ENCODE measurements at places on chromosomes 6 and 20. TPM values are rescaled to one million over a fixed set of nuclear protein-coding genes. Genes with fewer than 3 reads are reported as not detected.

Gene KHDRBS2
- total RNA-seq: not detected

Gene DEFB132
- total RNA-seq: not detected

Gene ERMARD
- 28.5 TPM for total RNA-seq

Gene SFTA2
- not detected for total RNA-seq

Gene BMP2
- total RNA-seq: 4.3 TPM

Gene ISM1
- 0.64 TPM for total RNA-seq

Gene MACROD2
- total RNA-seq: 1.6 TPM

Gene PTGIS
- 6.1 TPM for total RNA-seq

Gene SLC22A16
- not detected for total RNA-seq

Gene CCN6
- not detected for total RNA-seq

DNA sequence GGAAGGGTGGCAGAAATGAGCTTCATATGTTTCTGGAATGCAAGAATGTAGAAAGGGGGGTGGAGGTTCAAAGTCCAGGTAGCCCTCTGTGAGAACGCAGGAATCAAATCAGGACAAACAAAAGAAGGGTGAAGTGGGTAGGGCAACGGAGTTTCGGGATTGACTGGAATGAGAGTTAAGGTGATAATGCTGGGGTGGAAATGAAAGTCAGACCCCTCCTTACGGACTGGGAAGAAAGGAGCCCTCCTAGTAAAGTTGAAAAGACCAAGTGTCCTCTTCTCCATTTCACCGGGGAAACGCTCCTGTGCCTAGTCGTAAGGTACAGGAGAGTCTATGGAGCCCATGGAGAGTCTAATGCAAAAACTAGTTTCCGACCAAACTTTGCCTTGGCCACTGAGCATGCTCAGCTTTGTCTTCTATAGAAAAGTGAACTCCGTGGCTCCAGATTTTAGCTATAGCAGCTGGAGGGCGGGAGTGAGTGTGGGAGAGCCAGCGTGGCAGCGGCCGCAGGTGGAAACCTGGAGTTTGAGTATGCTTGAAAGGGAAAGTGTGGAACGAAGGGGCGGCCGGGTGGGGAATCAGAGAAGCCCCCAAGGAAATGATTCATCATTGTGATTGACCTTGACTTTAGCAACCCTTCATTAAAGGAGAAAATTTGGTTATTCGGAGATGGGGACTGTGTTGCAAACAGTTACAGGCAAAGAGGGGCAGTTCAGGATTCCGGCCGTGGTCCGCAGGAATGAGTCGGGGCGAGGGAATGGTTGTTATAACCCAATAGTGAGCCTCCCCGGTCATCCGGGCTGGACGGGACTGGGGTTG is 1.3 kb upstream of the LRRC1 start:
- DNase-seq: peak; percentile 55

DNA sequence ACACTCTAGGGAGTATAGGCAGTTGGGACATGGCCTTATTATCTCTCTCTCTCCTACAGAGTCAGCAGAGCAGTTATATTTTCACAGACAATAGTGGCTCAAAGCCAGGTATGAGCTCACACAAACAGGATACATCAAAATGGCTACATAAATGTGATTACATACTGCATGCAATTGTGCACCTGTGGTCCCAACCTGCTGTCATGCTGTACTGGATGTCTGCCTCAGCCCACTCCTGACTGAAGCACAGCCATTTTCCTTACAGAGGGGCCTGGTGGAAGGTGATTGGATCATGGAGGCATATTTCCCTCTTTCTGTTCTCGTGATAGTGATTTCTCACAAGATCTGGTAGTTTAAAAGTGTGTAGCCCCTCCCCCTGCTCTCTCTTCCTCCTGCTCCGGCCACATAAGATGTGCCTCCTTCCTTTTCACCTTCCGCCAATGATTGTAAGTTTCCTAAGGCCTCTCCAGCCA is 37.0 kb upstream of the SAMHD1 start:
- DNase-seq: no peak

DNA sequence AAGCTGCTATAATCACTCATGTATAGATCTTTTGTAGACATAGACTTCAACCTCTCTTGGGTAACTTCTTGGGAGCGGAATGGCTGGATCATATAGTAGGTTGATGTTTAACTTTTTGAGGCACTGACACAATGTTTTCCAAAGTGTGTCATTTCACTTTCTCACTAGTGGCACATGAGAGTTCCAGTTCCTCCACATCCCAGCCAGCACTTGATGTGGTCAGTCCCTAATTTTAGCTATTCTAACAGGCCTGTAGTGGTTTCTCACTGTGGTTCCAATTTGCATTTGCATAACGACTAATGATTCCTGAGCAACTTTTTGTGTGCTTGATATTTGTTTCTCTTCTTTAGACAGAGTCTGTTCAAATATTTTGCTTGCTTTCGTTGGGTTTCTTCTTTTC is 221.3 kb downstream of the DLL1 start:
- DNase-seq: no peak

DNA sequence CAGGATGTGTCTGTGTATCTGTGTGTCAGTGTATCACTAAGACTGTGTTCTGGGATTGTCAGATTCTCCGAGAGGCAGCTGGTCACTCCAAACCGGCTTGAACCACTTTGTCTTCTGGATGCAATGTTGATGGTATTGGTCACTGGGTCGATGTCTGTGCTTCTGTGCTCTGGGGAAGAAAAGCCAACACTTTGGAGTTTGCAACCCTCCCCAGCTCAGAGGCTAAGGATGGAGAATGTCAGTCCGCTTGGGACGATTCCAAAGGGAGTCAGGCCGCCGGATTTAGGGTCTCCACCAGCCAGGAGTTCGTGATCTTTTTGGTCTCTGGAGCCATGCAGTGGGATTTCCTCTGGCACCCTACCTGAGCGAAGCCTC is 5.2 kb downstream of the MAFB start:
- DNase-seq: no peak

- no peak for DNase-seq
These were observed 205.0 kb upstream of the BTBD3 start for GRCh38 chr20:11712639-11713160.

DNA sequence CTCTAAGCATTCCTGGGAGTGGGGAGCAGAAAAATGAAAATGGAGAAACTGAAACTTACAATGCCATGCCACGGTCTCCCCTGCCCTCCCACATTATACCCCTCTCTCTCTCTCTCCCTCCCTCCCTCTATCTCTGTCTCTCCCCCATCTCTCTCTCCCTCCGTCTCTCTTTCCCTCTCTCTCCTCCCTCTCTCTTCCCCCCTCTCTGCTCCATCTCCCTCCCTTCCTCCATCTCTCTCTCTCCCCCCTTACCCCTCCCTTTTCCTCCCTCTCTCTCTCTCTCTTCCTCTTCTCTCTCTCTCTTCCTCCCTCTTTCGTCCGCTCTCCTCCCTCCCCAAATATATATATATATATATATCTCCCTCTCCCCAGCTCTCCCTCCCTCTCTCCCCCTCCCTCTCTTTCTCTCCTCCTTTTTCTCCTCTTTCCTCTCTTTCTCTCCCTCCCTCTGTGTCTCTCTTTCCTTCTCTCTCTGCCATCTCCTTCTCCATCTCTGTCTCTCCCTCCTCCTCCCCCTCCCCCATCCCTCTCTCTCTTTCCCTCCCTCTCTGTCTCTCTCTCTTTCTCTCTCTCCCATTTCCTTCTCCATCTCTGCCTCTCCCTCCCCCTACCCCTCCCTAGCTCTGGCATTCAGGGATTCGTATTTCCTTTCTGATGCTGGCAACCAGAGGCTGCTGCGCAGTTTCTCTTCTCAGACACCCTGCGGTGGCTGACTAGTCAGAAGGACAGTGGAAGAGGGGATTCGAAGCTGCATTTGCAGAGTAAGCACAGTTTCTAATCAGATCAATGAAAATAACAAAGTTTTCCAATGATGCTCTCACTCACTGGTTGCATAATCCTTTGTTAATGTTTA is 13.9 kb upstream of the VAPB start:
- DNase-seq: peak; percentile 12

GRCh38 chr6:16729183-16729691 is 32.0 kb downstream of the ATXN1 start:
- DNase-seq: peak; percentile 70

GRCh38 chr6:67811239-67812037 is 823.6 kb upstream of the ADGRB3 start:
- no peak for DNase-seq

DNA sequence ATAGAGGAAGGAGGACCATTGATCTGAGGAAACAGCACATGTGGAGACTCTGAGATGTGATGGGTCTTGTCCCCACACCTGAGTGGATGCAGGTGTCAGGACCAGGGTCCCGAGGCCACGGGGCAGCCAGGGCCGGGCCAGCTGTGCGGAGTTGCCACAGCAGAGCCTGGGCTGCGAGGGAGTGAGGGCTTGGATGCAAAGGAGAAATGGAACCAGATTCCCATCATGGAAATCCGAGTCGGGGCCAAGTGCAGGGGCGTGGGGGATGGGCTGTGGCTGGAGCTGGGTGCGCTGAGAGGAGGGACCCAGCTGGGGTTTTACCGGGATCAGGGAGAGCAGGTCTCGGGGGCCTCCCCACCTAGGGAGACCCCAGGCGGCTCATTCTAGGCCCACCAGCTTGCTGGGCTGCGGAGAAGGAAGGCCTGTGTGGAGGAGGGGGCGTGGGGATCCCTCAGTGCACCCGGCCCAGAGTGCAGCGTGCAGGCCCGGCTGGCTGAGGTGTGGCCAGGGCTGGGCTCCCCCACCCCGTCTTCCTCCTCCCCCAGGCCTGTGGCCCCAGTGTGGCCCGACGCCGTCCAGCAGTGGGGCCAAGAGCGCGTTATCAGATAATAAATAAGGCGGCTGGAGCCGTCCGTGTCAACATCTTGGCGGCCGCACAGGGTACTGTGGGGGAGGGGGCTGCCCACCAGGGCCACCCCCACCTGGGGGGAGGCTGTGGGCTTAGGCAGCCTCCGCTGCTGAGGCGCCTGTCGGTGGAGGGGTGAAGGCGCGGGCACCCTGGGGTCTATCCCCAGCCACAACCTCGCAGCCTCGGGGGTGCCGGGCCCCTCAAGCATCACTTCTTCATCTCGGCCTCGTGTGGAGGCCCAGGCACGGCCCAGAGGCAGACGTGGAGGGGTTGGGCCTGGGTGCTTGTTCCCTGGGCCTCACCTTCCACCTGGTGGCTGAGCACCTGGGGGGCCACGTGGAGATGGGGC is 17.2 kb downstream of the GATA5 start:
- no peak for DNase-seq

DNA sequence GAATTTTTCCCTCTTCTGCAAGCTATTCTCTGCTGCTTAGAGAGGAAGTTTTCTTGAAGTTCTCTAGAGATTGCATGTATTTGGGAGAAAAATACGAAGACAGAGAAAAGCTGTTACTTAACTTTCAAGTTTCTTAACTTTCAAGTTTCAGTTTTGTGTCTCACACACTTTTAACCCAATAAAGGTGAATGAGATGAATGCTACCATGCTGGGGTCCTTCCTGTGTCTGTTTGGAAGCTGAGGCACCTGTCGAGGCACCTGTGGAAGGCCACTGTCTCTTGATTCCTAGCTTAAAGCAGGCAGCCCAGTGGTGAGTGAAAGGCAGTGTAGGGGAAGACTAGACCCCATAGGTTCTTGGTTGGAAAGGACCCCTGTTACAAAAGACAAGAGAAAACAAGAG is 372.8 kb upstream of the JARID2 start:
- no peak for DNase-seq

DNA sequence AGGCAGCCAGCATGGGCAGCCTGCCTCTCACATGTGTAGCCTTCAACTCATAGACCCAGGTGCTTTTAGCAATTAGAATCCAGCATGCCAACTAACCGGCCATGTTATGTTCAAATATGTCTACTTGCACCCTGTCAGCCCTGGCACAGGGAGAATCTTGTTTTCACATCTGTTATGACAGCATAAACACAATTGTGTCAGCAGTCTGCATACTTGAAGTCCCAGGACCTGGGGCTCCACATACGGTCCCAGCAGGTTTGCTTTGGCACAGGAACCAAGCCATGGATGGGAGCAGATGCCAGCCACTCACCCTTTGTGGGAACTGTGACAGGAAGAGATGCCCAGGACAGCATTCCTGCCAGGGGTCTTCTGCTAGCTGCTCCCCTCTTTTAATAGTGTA is 67.2 kb upstream of the SYNDIG1 start:
- DNase-seq: no peak

- no peak for DNase-seq
These were observed 41.1 kb upstream of the SAMD5 start for GRCh38 chr6:147467428-147467827.

GRCh38 chr20:438571-439469 is 23.5 kb downstream of the TBC1D20 start:
- no peak for DNase-seq

- DNase-seq: no peak
These were observed 59.2 kb downstream of the POPDC3 start for GRCh38 chr6:105120570-105120969.

GRCh38 chr20:3563548-3564177 is 92.8 kb downstream of the ATRN start:
- DNase-seq: peak; percentile 63

DNA sequence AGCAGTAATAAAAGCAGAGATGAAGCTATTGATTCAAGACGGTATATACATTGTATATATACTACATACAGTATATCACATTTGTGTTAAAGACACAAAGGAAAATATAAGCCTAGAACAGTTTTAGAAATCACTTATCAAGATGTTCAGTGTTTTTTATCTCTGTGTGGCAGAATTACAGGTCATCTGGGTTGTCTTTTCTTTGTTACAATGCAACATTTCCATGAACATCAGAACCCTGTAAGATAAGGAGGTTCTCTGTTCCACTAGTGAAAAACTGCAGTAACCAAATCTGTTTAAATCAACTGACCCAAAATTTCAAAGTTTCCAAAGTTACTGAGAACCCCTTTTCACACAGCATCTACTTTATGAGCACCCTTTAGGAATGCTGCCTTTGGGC is 42.2 kb downstream of the B4GALT5 start:
- DNase-seq: no peak

- no peak for DNase-seq
These were observed 50.7 kb downstream of the CTCFL start for GRCh38 chr20:57474205-57474604.

DNA sequence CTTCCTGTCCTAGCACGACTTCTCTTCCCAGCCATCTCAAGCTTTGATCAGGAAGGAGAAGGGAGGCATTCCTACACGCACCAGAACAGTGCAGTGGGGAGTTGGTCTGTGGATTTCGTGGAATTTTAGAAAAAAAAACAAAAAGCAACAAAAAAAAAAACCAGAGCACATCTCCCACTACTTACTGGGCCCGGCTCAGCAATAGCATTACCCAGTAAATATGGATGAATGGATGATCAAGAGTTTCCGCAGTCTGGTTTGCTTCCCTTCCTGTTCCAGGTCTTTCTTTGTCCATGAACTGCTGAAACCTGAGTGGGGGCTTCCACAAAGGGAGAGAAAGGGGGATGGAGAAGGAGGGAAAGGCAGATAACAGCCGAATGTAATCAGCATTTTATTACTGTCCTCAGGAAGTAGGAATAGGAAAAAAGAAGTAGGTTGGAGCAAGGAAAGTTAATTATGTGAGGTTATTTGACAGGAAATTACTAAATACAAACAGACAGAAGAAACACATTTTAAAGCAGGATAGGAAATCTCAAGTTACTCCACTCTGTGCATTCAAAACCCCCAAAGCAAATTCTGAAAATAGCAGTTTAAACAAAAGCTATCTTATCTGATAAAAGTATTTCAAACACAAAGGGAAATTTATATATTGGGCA is 349.0 kb downstream of the PRL start:
- DNase-seq: no peak

GRCh38 chr20:48040491-48040890 is 255.2 kb upstream of the SULF2 start:
- DNase-seq: no peak
